ENCODE measurements at places on chromosomes 5 and 9.

- no peak for DNase-seq
Observed at GRCh38 chr5:56327809-56328208, 94.7 kb upstream of the ANKRD55 start.

GRCh38 chr9:116941266-116941665 is 254.2 kb downstream of the TRIM32 start:
- DNase-seq, result no peak

GRCh38 chr9:134381671-134382516 is 55.6 kb downstream of the RXRA start:
- no peak for DNase-seq

GRCh38 chr5:141871870-141872269 is 6.3 kb downstream of the PCDH1 start:
- DNase-seq, result no peak

DNA sequence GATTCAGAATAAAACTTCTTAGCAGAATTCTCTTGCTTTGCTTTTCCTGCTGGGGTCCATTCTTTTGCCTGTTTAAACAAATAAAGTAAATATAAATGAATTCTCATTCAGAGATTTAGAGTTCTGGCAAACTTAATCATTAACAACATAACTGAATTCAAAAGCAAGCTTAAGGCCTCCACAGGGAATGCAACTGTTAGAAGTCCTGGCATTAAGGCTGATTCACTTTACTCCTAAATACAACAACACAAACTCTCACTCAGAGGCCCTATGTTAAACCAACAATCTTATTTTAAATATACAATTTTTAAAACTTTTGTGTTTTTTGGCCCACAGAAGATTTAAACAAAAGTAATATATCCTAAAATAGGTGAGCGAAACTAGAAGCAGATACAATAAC is 178.3 kb downstream of the AP3B1 start:
- no peak for DNase-seq

GRCh38 chr9:136362450-136362784 is 1.1 kb downstream of the DNLZ start:
- no peak for DNase-seq

GRCh38 chr9:682633-683508 is 158.6 kb upstream of the DMRT1 start:
- peak; percentile 35 for DNase-seq

DNA sequence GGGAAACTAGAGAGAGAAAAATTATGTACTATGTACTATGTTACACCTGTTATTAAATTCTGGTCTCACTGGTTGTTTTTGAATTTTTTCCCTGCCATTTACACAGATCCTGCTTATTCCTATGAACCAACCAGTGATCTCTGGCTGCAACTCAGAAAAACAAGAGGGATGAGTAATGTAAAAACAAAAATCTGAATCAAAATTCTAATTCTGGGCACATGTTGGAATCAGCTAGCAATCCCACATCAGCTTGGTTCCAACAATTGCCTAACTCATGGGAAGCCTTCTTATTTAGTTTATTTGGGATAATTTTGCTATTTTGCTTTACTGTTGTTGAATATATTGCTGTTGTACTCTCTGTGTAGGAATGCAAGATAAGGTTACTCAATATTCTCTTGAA is 78.3 kb downstream of the PLK2 start:
- DNase-seq, result no peak

DNA sequence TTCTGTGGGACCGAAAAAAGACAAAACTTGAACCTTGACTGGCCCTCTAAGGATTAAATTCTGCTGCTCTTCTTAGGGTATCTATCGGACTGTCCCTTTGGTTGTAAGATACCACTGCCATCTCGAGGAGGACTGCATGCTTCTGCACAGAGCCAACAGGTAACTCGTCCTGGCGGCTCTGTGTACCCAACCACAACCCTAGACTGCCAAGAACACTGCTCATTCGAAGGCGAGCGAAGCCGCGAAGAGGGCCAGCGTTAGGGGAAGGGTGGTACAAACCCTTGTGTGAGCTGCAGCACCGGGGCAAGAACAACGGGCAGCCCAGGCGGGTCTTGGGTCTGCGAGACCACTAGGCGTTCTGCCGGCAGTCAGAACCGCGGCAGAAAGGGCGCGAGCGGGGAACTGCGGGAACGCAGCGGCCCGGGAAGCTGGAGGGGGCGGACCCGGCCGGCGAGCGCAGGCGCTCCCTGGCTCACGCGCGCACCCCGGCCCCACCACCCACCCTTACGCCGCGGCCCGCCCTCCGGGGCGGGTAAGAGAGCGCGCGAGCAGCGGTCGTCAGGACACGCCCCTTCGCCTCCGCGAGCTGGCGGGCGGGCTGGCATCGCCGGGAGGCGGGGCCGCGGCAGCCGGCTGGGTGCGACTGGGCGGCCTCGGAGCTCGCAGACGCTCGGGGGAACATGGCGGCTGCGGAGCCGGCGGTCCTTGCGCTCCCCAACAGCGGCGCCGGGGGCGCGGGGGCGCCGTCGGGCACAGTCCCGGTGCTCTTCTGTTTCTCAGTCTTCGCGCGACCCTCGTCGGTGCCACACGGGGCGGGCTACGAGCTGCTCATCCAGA is at the start of gene ISOC1:
TSS of gene ISOC1 (plus strand) at position 663 of the 837 bp plus-strand sequence. CDS start at position 681, 18 bp downstream.
- DNase-seq, result peak; percentile 91

DNA sequence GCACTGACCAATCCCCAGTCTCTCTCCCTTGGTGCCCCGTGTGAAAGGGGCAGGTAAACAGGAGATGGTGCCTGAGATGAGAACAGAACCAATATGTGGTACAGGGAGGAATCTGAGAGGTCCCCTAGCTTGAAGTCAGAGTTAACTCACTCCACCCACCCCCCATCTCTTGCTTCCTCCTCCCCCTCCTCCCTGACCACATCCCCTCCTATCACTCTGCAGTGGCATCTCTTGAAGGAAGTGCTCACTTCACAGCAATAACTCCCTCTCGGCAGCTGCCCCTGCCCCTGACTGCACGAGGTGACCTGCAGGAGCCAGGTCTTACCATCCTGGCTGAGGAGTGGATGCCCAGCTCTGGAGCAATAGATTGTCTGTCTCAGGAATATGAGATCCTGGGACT is 224.0 kb downstream of the GAS1 start:
- no peak for DNase-seq

GRCh38 chr5:132203916-132204315 is 23.7 kb downstream of the P4HA2 start:
- no peak for DNase-seq

DNA sequence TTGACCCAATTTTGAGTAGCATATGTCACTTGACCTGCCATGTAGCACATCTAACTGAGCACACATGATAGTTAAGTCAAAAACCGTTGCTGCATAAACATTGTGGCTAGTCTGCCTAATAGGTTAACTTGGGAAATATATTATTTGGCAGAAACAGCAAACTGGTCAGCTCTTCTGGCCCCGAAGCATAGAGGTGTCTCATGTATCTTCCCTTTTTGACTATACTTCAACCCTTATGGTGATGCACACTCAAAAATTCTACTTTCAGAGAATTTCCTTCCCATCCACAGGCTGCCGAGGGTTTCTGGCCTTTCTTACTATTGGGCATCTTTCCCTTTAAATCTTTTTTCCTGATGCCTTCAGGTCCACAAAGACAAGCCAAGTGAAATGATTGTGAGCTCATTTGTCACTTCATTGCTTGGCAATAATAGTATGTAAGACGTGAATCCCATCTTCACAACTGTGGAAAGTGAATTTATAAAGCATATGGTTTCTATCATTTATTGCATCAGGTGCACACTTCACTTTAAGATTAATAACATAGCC is 41.2 kb downstream of the MOCS2 start:
- no peak for DNase-seq

DNA sequence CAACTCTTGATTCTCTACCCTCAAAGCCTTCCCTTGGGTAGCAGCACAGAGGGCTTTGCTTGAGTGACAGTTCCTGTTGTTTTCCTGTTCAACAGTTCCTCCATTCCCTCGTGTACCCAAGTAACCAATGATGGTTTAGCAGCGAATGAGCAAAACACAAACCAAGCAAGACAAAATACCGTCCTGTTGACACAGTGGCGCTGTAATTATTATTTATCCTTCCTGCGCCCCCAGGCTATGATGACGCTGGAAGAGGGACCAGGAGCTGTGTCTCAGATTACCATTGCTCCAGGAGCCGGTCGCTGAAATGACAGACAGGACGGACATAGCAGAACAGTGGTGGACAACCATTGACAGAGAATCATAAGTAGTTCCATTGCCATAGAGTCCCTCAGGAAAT is 154.8 kb downstream of the GADD45G start:
- no peak for DNase-seq
